ENCODE measurements at places on chromosomes 12 and 14.
A peak's percentile ranks its signal among the peaks of the same experiment; 100 is the strongest.

GRCh38 chr14:21233457-21234076 lies 35.7 kb downstream of the HNRNPC start:
- no peak for DNase-seq

DNA sequence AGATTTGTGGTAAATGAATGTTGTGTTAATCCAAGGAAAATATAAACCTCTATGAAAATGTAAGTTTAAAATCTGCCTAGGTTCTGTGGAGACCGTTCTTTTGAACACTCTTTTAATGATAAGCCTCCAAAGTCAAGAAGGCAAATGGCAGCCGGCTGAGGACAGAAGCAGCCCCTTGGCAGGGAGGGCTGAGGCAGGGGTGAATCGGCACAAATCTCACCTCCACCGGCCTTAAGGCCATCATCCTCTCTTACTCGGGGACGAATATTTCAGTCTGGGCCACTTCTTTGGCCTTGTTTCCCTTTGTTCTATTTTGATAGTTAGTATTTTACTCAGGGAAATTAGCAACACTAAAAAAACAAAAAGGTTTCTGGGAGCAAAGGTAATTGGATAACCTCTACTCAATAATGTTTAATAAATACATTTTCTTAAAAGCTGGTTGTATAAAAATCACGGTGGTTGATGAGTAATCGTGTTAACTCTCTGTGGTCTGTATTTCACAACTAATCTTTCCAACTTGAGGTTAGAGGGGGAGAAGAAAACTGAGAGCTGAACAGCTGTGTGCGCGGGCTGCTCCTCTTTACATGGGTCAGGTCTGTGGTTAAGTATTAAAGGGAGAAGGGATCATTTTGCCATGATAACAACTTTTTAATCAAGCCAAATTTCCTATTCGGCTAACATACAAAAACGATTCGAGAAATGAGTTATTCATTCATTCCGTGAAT lies 18.6 kb downstream of the LGMN start:
- peak; percentile 81 for DNase-seq

DNA sequence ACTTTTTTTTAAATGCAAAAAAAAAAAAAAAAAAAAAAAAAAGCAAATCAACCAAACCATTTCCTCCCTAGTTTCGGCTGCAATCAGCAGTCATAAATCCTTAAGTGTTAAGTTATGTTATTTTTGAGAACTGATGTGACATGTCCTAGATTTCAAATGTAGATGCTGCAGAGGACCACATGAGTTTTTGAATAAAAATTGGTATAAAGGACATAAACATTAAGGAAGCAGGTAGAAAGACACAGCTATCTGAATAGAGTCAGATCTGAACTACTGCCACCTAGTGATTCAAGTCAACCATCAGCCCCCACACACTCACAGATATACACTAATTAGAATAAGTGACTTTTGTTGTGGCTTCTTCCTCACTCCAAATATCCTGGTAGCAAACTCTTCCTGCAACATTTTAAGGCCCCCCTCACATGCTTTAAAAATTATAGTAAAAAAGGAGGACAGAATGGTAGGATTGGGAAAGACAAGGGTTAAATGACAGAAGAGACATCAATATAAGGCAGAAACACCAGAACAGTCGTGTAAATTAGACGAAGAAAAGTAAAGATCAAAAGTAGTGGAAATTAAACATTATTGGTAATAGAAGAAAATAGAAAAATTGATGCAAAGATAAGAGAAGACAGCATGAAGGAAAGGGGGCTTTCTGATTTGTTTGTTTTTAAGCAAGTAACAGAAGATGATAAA lies 394.5 kb upstream of the ATP2B1 start:
- peak; percentile 21 for DNase-seq

GRCh38 chr12:54988402-54989054 lies 4.0 kb upstream of the TESPA1 start:
- no peak for DNase-seq

- DNase-seq = no peak
Observed at GRCh38 chr14:58944343-58944967, 244.0 kb upstream of the DAAM1 start.
